ENCODE measurements at places on chromosomes 16 and 17.

- no peak for DNase-seq
Observed at GRCh38 chr17:42673885-42674754, 2.7 kb downstream of the PLEKHH3 start.

- DNase-seq: no peak
Observed at GRCh38 chr17:73389411-73389810, 77.6 kb upstream of the CDC42EP4 start.

DNA sequence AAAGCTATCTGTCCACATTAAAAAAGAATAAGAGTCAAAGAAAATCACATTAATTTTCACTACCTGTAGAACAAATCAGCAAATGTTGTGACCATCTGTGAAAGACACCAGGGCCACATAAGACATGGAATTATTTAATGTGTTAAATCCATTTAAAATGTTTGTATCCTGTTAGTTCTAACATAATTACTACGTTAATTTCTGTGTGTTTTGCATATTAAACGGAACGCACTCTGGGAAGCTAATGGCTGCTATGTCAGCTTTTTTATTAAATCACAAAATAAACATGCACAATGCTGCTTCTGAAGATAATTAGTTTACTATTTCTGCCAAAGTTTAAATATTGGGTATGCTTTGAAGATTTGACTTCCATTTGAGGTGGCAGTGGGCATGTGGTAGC is 1061.2 kb downstream of the CDH11 start:
- DNase-seq: no peak

DNA sequence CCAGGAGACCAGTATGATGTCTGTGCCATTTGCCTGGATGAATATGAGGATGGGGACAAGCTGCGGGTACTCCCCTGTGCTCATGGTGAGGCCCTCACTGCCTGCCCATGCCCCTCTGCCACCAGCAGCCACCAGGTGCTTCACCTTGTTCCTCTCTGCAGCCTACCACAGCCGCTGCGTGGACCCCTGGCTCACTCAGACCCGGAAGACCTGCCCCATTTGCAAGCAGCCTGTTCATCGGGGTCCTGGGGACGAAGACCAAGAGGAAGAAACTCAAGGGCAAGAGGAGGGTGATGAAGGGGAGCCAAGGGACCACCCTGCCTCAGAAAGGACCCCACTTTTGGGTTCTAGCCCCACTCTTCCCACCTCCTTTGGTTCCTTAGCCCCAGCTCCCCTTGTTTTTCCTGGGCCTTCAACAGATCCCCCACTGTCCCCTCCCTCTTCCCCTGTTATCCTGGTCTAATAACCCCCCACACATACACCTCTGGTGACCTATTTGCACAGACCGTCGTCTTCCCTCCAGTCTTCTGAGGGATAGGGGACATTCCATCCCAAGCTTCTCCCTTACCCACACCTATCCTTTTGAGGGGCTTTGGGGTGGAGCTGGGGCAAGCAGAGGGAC is 3.7 kb downstream of the PFN1 start:
- no peak for DNase-seq

GRCh38 chr16:4049031-4049430 is 67.2 kb downstream of the ADCY9 start:
- no peak for DNase-seq

All from large intestine (tissue), 12 donors.